ENCODE measurements at places on chromosomes 1 and 21. TPM values are rescaled to one million over a fixed set of nuclear protein-coding genes. Genes with fewer than 3 reads are reported as not detected.

The NT5C1A gene
- polyA plus RNA-seq, result not detected

The FCRLB gene
- 1.6 TPM for polyA plus RNA-seq

DNA sequence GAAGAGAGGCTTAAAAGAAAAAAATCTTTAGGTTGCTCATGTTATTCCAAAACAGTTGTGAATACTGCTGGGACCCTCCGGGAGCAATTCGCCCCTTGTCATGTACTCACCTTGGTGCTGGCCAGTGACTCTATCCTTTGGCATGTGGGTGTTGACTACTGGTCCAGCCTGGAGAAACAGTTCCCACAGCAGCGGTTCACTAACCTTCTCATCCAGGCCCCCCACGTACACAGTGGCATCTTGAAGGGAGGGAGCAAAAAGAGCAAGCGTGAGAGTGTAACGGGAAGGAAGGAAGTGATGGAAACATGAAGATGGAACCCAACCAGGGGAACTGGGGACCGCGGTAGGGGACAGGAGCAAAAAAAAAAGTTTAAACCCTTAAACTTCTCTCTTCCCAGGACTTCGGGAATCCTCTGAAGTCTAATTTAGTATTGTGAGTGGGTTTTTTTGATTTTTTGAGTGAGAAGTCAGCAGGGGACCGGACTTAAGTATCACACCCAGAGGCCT is 494 bp downstream of the SF3B4 start:
- no peaks in the 10 kb centered on the region for H3K27me3 ChIP-seq
- H3K4me1 ChIP-seq, result peaks cover 40% of the 10 kb centered on the region
- peak overlapping the region; percentile 86 for H3K4me3 ChIP-seq
- H3K36me3 ChIP-seq, result peaks cover 40% of the 10 kb centered on the region
- no peak for DNase-seq

- no peaks in the 10 kb centered on the region for H3K36me3 ChIP-seq
- DNase-seq, result no peak
- H3K27ac ChIP-seq, result no peak overlapping the region
- no peaks in the 10 kb centered on the region for H3K27me3 ChIP-seq
- no peaks in the 10 kb centered on the region for H3K4me1 ChIP-seq
These were observed 206.2 kb upstream of the PTBP2 start for GRCh38 chr1:96515430-96515829.

GRCh38 chr1:43069461-43070050 is 102.5 kb downstream of the EBNA1BP2 start:
- no peak for DNase-seq
- no peaks in the 10 kb centered on the region for H3K36me3 ChIP-seq
- H3K4me1 ChIP-seq, result peaks cover 13% of the 10 kb centered on the region

GRCh38 chr1:115771847-115772457 is 3.4 kb upstream of the CASQ2 start:
- no peaks in the 10 kb centered on the region for H3K27me3 ChIP-seq
- no peak for DNase-seq
- H3K36me3 ChIP-seq, result no peaks in the 10 kb centered on the region
- H3K4me1 ChIP-seq, result no peaks in the 10 kb centered on the region
- no peak overlapping the region for H3K4me3 ChIP-seq
- H3K27ac ChIP-seq, result no peak overlapping the region

DNA sequence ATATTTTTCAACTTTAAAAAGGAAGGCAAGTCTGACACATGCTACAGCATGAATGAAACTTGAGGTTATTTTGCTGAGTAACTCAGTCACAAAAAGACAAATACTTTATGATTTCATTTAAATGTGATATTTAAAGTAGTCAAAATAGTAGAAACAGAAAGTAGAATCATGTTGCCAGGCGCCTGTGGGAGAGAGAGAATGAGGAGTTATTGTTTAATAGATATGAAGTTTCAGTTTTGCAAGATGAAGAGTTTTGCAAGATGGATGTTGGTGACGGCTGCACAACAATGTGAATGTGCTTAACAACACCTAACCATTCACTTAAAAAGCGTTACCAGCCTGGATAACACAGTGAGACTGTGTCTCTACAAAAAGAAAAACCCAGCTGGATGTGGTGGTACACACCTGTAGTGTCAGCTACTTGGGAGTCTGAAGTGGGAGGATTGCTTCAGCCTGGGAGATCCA is 20.7 kb upstream of the ATP1A1 start:
- no peaks in the 10 kb centered on the region for H3K27me3 ChIP-seq
- H3K36me3 ChIP-seq, result no peaks in the 10 kb centered on the region
- H3K27ac ChIP-seq, result no peak overlapping the region
- peaks cover 34% of the 10 kb centered on the region for H3K4me1 ChIP-seq

- H3K36me3 ChIP-seq, result no peaks in the 10 kb centered on the region
These were observed 80.1 kb downstream of the SH3BGR start for GRCh38 chr21:39531840-39532239.

DNA sequence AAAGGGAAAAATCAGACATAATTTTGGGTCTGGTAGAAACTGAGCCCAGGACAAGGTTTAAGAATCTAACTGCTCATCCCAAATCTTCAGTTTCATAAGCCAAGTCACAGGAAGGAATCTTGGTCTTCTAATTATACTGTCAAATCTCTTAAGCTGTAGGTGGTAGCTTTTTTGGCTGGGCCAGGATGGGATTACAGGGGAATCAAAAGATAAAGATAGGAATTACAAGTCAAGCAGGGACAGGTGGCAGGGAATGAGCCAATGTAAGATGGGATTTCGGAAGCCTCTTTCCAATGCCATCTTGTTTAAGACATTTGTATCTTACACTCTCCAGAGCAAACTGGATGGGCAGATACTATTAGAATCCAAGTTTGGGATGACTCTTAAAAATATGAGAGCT is 383.5 kb downstream of the KCNH1 start:
- H3K4me3 ChIP-seq, result no peak overlapping the region
- no peak overlapping the region for H3K27ac ChIP-seq
- H3K27me3 ChIP-seq, result no peaks in the 10 kb centered on the region
- DNase-seq, result no peak
- no peaks in the 10 kb centered on the region for H3K4me1 ChIP-seq
- H3K36me3 ChIP-seq, result no peaks in the 10 kb centered on the region

DNA sequence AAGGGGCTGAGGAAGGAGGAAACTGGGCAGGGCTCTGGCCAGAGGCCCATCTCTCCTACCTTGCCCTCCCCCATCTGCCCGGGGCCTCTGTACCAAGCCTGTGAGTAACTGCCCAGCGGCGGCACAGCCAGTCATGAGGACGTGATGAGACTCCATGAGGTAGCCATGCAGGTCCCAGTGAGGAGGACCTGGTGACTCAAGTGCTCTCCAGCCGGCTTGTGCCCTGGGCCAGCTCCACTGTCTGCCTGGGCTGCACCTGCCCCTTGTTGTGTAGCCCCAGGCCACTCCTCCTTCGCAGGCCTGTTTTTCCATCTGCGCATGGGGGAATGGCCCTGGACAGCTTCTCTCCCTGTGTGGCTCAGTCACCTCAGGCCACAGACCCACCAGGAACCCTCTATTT is 42.0 kb upstream of the PADI1 start:
- H3K36me3 ChIP-seq, result no peaks in the 10 kb centered on the region
- DNase-seq, result no peak
- no peaks in the 10 kb centered on the region for H3K27me3 ChIP-seq
- H3K4me1 ChIP-seq, result no peaks in the 10 kb centered on the region
